ENCODE measurements at places on chromosomes 12 and 14.
A peak's percentile ranks its signal among the peaks of the same experiment; 100 is the strongest.

- DNase-seq = no peak
These were observed 21.4 kb upstream of the NCOR2 start for GRCh38 chr12:124588751-124589267.

DNA sequence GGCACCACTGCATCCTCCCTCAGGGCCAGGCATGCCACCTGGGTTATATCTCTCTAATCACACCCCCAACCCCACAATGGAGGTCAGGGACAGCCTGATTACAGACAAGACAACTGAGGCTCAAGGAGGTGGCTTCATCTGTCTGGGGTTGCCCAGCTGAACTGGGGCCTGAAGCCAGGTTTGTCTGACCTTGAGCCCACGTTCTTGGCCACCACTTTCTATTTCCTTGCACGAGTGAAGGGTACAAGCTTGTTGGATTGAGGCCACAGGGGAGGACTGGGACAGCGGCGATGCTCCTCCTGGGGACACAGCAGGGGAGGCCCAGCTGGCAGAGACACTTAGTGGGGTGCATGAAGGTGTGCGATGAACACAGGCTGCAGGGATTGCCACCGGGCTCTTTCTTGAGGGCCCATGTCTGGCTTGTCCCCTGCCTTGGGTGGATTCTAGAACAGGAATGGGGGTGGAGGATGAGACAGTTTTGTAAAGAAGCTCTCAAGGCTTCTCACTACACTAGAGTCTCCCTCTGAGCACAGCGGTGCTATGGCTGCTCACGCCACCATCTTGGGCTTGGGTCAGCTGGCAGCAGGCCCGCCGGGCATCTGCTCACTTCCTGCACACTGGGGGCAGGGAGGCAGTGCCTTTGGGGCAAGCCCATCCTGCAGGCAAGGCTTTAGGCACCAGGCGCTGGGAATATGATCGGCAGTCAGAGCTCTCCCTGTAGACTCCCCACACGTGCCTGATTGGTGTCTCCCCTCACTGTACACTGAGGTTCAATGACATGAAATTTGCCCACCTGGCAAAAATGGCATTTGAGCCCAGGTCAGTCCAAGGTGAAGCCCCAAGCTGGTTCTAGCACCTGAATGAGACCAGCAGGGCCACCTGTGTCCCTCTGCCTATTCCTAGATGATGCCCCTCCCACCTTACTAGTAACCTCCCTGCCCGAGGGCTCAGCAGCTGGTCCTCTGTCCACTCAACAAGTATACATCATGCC, 16.0 kb downstream of the RITA1 start:
- no peak for DNase-seq

- no peak for DNase-seq
These were observed 128.6 kb upstream of the CPM start for GRCh38 chr12:69061574-69061973.

- no peak for DNase-seq
These were observed 182.8 kb upstream of the ARHGAP5 start for GRCh38 chr14:31894351-31894750.

DNA sequence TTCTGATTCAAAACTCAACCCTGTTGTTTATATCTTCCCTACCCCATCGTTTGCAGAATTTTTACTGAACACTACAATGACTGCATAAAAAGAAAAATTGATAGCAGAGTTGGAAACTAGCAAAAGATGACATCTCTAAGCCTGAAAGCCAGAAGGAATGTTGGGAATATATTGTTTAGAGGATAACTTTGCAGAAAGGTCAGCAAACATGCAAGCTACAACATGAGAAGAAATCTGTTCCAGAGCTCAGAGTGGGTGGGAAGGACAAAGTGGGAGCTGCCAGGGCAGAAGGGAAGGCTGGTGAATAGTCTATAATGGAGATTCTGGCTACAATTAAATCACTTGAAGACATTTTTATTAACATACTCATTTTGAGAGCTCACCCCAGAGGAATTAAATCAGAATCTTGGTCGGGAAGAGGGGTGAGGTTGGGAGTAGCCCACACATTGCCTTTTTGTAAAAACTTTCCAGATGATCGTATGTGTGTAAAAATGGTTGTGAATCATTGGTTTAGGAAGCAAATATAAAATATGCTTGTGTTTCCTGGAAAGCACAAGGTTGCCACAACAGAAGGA, 574.8 kb downstream of the FLRT2 start:
- no peak for DNase-seq

- DNase-seq = no peak
These were observed 19.8 kb downstream of the PPM1H start for GRCh38 chr12:62915204-62915529.

DNA sequence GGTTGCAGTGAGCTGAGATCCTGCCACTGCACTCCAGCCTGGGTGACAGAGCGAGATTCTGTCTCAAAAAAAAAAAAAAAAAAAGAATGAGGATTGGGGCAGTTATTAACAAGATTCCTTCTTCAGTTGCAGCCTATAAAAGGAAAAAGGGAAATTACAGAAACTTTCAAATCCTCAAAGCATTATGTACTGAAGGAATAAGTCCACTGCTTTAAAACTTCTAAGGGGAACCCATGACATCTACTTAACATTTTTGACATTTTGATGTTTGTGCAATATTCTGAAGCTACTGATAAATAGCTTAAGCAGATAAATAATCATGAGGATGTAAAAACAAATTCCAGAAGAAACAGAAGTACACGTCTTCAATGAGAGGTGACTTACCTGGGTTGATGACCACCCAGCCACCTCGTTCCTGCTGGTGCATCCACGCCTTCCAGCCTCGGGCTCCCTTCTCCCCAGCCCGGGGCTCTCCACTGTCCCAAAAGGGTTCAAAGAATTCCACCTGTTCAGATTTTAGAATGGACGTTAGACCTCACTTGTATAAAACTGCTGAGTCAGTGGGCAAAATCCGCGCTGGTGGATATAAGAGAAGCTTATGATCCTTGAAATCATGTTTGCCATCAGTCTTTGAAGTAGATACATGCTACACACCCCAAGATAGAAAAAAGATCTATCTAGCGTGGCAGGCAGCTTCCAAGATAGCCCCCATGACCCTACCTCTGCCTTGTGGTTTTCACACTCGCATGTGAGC, 33.7 kb downstream of the NRDE2 start:
- DNase-seq = no peak

DNA sequence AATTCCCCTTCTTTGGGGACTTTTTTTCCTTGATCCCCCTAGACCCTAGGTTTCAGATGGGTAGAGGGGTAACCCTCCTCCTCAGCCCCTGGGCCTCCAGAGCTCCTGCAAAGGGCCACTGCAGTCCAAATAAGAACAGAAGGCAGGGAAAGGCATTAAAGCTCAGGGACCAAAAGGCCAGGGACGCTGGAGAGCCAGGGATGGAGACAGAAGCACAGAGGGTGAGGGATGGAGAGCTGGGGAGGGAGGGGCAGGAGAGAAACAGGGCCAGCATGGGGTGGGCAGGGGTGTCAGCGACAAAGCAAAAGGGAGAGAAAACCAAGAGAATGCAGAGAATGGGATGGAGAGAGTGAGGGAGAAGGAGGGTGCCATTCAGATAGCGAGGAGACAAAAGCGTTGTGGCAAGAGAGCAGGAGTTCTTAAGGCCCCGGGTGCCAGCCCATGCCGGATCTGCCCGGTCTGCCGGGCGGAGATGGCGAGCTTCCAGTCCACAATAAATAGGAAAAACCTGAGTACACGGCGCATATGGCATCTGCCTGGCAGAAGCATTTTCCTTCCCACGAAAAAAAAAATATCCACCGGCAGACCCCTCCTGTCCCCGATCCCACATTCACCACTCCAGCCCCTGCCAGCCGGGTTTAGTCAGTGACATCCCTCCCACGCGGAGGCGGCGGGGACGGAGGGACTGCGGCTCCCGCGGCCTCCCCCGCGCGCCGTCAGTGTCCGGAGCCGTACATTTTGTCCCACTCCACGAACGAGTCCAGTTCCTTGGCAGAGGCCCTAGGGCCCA, 28.6 kb downstream of the FIGNL2 start:
- no peak for DNase-seq

GRCh38 chr12:115313929-115314328, 630.0 kb upstream of the TBX3 start:
- DNase-seq = no peak

GRCh38 chr14:64347748-64348147, 40.4 kb upstream of the MTHFD1 start:
- no peak for DNase-seq

- DNase-seq = no peak
These were observed 3.5 kb downstream of the SERPINA5 start for GRCh38 chr14:94584591-94585280.

DNA sequence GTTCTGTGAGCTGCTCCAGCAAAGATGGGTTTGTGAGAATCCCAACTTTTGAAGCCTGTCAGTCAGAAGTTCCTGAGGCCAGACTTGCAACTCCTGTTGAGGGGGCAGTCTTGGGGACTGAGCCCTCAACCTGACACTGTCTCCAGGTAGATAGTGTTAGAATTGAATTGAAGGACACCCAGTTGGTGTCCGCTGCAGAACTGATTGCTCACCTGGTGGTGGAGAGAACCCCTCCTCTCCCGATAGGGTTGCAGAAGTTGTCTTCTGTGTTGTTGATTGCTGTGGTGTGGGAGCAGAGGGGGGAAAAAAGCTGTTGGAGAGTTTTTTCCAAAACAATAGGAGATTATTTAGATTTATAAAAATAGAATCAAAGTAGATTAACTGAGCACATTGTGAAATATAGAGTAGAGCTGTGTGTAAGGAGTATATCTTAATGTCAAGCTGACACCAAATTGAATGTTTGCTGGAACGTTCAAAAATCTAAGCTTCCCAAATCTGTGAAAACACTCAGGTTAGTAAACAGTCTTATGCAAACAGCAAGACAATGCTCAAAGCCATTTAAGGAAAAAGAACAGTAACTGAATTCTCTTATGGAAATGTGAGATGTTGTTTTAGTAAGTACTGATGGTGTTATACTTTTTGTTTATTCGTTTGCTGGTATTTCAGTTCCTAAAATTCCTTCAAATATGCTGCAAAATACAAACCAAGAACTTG, 18.6 kb downstream of the HIF1A start:
- no peak for DNase-seq

DNA sequence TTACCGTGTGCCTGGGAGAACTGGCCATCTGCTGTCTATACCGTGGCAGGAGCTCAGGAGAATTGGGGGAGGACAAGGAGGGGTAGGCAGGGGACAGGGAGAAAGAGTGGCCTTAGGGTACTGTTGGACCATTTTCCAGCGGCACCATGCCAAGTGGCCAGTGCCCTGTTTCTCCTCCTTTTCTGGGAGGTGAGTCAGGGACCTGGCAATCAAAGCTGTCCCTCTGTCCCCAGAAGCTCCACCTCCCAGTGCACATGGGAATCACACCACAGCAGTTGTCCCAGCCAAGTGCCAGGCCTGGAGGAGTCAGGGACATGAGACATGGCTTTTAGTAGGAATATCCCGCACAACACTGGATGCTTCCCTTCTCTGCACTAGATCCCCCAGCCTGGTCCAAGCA, 118.0 kb downstream of the GCH1 start:
- no peak for DNase-seq

GRCh38 chr14:97177016-97177415, 379.8 kb downstream of the VRK1 start:
- DNase-seq = no peak

GRCh38 chr14:74160763-74161162, 76.0 kb downstream of the LIN52 start:
- no peak for DNase-seq

DNA sequence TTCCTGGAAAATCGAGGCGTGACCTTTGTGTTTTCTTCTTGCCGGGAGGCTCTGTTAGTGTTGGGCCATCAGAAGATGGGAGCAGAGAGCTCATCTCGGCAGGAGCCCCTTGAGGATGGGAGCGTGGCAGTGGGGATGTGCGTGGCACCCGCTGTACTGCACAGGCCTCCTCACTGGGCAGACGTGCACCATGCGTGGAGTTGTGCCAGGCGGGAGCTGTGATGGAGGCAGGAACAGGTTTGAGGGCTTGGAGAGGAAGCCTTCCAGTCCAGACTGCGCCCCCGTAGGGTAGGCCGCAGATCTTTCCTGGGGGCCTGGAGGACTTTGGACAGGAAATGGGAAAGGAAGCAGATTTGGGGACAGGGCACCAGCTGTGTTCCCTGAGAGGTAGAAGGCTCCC, 197.5 kb downstream of the TSPAN9 start:
- no peak for DNase-seq

DNA sequence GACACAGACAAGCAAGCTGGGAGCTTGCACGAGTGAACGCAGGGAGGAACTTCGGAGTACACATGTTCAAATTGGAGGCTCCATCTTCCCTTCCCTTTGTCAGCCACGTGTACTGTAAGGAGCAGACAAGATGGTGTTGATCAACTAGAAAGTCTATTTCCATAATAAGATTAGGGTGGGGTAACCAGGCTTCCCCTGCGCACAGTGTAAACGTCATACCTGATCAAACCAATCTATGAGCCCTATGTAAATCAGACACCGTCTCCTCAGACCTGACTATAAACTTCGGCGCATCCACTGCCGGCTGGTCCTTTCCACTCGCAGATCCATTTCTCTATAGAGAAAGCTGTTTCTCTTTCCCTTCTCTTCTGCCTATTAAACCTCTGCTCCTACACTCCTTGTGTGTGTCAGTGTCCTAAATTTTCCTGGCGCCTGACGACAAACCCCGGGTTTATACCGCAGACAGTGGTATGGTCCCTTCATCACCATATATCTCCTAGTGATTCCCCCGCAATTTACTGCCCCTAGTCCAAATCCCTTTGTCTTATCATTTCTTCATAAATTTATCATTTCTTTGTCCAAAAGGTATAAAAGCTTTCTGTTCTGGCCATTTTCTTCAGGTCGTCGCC, 7.5 kb upstream of the ETFBKMT start:
- DNase-seq = no peak

DNA sequence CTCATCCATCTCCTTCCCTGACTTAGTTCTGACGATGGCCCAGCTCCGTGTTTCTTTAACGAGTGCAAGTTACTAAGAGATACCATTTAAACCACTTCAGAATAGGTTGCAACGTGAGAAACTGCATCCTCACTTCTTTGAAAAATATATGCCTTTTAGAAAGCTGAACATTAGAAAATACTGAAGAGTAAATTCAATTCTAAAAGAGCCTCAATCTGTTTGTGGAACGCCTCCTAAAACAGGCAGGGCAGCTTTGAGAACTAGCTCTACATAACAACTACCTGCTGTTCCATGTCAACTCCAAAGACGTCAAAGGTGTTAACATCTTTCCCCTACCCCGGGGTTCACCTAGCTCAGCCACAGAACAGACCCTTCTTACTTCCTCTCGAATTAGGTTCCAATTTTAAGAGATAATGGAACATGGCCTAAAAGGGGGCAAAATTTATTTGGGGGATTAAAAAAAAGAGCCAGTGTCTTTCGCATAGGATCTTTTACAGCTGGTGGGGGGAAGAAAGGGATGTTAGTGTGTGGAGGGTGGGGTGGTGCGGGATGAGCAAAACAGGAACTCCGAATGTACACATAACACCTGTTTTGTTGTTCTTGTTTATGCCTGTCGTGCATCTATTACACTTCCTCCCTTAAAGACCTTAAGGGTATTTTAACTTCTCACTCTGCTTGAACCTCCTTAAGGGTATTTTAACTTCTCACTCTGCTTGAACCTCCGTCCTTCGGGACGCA, 3.3 kb downstream of the BHLHE41 start:
- DNase-seq = peak; percentile 35

- no peak for DNase-seq
These were observed 84.7 kb downstream of the GALNT4 start for GRCh38 chr12:89439941-89440340.

Measured in naive B cell (primary cell).